Stimulated activated CD8-positive, alpha-beta memory T cell treated with anti-CD3 and anti-CD28 coated beads, Interleukin-4, amount 100 ng/mL, for 1 hour (primary cell): ENCODE measurements at places on chromosomes 4 and X.

DNA sequence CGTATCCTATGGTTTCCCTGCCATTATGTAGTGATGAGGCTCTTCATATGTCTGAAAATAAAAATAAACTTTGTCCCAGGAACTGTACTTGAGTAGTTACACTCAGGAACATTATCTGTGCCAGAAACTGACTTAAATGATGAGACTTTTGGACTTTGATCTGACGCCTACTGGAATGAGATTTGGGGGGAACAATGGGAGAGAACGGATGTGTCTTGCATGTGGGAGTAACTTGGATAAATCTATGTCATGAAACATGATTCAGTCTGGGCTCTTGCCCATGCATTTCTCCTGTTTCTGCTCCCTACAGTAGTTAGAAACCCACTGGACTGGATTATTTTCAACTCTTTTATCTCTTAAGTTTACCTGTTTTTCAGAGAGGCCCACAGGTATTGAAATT, 2351.4 kb downstream of the PCDH7 start:
- DNase-seq = no peak

GRCh38 chr4:153542834-153543233, 76.7 kb downstream of the TMEM131L start:
- no peak for DNase-seq

GRCh38 chrX:37686369-37686995, 891 bp downstream of the XK start:
- DNase-seq = no peak

- no peak for DNase-seq
Measured at GRCh38 chr4:79224777-79225104, 101.1 kb downstream of the NAA11 start.

DNA sequence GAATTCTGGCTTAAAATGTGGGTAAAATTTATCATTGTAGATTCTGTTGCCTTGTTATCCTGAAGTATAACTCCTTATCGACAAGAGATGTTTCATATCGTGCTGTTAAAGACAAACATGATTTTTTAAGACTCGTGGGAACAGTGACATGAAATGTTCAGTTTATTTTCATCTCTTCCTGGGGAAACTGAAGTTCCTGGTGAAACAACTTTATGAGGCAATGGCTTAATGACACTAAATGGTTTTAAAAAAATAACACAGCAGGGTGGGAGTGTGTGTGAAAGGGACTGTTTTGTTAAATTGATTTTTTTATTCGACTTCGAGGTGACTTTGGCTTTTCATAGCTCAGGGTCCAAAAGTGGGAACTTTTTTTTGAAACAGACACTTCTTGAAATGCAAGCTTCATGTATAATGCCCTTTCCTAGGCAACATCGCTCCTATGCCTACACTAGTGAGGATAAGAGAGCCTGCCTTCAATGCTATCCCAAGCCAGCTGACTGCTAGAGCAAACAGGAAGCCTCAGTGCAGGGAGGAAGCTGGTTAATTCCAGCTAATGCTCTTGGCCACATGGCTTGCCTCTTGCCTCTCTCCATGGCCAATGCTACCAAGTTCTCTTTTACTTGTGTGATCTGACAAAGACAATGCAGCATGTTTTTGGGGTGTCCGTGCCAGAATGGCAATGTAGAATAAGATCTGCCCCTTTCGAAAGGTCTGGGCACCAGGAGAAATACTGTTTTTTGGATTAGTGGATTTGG, 80.9 kb upstream of the PLAC1 start:
- no peak for DNase-seq

- no peak for DNase-seq
Measured at GRCh38 chrX:23317799-23318724, 16.6 kb upstream of the PTCHD1 start.

- DNase-seq = no peak
Measured at GRCh38 chr4:62058571-62058970, 858.4 kb downstream of the ADGRL3 start.

DNA sequence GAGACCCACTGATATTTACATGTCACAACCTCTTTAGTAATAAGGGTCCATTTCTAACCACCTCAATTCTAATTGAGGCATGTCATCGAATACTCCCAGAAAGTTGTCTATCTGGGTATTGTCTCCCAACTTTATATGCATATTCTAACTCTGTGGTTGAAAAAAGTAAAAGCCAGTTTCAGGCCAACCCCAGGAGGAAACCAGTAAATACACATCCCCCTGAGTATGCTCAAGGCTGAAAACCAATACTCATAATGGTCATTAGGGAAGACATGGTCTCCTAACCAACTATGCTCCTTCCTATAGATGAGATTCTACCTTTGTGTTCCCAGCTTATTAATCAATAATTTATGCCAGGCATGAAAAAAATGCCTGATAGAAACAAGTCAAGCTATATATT, 96.6 kb downstream of the SH3KBP1 start:
- no peak for DNase-seq
